Left forelimb (tissue), 1 donor: ENCODE measurements at places on chromosomes 4 and X.
A peak's percentile ranks its signal among the peaks of the same experiment; 100 is the strongest.

DNA sequence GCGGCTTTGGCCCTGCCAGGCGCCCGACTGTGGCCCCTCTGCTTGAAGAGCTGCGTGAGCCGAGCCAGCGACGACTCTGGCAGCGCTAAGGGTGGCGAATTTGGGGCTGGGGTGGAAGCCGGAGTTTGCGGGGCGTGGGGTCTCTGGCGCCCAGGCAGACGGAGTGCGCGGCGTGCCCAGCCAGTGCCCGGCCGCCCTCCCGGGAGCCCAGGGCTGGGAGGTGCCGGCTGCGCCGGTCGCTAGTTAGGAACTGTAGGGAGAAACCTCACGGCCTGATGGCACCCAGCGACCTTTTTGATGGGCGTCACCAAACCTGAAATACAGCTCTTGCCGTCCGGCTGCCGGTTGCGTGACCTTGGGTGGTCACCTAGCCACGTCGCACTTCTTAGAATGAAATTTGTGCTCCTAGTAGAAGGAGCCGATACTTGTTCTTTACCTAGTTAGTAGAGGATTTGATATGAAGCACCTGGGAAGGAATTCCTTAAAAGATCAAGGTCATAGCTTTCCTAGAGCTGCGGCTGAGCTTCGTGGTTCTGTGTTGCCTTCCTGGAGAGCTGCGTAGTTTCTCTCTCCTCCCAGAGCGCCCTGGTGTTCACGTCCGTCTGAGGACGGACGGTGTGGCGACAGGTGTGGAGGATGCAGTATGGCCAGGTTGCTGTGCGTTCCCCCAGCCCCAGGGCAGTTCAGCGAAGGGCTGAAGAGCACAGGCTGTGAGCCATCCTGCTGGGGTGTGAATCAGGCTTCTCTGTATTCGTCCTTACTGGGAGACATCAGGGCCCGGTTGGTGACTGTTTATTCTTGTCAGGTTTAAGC lies 680 bp downstream of the MAEA start:
- no peak for DNase-seq

- no peak for DNase-seq
Measured at GRCh38 chr4:80243274-80244018, 23.0 kb upstream of the FGF5 start.

GRCh38 chrX:40237731-40238178 lies 140.0 kb upstream of the BCOR start:
- DNase-seq, result no peak

DNA sequence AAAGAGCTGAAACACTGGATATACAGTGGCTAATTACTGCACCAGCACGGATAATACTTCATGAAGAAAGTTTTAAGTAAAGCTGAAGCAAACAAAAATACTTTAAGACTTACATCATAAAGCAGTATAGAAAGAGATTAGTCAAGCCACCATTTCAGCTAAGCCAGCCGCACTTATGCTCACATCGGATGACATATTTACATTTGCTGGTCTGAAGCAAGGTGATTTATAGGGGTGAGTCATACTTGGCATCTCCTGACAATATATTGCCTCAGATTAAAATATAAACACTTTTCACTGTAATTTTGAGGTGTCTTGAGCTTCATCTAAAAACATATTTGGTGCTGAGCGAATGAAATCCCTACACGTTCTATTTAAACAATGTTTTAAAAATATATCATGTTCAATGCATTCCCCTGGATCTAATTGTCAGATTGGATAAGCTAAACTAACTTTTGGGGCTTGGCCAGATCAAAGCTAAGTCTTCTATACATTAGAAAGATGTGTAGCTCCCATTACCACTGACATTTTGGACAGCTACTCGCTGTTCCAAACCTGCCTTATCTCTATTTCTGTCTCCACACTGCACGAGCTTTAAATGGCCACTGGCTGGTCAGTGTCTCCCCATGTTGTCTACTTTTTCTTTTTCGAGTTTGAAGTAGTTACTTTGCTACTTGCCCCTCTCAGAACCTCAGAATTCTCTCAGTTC lies 103.2 kb downstream of the VCX2 start:
- no peak for DNase-seq

- DNase-seq, result no peak
Measured at GRCh38 chr4:21304540-21304887, 604.3 kb downstream of the PACRGL start.

GRCh38 chr4:10032625-10033024 lies 11.3 kb upstream of the SLC2A9 start:
- no peak for DNase-seq

DNA sequence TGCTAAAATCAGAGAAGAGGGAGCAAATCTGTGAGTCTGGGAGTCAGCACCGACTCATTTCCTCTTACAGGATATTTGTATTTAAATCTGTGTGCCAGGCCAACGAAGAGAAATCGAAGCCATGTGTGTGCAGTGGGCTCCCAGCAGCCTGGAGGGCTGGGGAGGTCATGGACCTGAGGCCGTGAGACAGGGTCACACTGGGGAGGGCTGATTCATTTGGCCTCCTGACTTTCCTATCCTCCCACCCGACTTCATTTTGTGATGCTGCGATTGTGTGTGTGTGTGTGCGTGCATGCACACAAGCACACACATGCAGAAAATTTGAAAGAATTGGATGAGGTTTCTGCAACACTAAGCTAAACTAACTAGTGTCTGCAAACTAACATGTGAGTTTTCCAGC lies 48.7 kb upstream of the STX18 start:
- no peak for DNase-seq

DNA sequence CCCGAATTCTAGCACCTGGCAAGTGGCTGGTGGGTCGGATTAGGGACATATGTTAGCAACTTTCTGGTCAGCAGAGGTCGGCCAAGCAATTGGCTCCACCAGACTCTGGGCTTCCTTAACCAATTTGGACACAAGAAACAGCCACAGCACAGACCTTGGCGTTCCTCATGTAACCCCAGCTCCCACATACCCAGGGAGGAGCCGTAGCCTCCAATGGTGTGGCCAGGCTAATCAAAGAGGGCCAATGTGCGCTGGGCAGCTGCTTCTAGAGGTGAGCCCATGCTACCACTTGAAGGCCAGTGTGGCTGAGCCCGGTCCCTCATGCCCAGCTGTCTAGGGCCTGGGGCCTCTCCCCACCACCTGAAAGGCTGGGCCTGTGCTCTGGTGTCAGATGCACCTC lies 82.5 kb upstream of the MSX1 start:
- no peak for DNase-seq

DNA sequence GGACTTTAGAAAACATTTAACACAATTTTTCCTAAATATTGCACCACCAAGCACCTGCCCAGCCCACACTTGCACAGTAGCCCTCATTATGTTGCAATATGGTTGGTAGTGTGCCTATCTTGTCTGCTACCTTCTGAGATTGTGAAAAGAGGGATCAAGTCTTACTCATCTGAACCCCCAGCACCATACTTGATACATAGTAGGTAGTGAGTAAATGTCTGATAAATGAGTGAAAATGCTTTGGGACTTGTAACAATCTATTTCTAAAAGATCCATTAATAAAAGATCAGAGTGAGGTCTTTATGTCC lies 118.4 kb upstream of the MED14 start:
- DNase-seq, result no peak

DNA sequence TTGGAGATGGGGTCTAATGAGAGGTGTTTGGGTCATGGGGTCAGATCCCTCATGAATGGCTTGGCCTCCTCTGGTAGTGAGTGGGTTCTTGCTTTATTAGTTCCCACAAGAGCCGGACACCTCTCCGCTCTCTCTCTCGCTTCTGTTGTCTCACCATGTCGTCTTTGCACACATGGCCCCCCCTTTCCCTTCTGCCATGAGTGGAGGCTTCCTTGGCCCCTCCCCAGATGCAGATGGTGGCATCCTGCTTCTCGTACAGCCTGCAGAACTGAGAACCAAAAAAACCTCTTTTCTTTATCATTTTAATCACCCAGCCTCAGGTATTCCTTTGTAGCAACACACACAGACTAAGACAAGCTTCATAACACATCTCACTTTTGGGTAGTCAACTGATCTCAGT lies 49.6 kb upstream of the SPRY1 start:
- no peak for DNase-seq

DNA sequence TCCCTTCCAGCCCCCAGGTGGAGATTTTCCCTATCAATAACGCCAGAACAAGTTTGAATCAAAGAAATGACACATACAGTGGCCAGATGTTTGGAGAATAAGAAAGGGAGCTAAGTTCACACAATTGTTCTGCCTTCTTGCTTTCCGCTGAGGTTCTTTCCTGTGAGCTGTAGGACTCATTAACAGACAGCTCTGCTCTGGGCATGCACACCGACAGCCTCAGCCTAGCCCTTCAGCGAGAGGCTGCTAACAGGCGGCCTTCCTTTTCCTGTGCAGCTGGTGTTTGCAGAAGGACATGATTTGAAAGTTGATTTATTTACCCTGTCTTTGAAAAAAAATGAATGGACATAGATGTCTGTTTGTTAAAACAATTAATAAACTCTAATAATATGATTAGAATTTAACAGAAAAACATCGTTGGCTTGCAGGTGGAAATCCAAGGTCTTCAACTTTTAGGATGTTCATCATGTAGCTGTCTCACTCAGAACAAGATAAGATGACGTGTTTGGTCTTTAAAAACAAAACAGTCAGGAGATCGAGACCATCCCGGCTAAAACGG lies 183.3 kb downstream of the KDR start:
- DNase-seq, result no peak

- no peak for DNase-seq
Measured at GRCh38 chr4:31392923-31393322, 672.8 kb downstream of the PCDH7 start.

DNA sequence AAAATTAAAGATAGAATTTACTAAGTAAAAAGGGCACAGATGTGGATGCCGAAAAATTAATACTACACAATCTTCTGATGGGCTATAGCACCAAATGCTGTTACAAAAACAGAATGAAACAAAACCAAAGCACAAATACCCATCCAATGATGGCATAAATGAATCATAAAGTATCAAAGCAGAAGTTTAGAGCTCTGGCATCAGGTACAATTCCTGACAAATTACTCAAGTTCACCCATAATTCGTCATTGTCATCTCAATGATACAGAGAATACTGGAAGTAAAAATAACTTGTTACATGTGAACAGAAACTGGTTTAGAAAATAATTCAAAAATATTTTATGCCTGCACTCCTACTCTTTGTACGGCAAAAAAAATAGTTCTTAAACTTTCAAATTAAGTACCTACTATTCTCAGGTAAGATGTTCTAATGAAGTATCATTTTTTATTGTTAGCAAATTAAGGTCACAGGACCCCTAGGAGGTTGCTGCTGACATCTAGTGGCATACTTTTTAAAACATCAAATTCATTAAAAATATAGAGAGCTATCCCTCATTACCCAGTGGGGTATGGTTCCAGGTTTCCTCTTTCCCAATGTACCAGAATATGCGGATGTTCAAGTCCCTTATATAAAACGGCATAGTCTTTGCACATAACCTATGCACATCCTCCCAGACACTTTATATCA lies 126.1 kb downstream of the INPP4B start:
- DNase-seq, result no peak

DNA sequence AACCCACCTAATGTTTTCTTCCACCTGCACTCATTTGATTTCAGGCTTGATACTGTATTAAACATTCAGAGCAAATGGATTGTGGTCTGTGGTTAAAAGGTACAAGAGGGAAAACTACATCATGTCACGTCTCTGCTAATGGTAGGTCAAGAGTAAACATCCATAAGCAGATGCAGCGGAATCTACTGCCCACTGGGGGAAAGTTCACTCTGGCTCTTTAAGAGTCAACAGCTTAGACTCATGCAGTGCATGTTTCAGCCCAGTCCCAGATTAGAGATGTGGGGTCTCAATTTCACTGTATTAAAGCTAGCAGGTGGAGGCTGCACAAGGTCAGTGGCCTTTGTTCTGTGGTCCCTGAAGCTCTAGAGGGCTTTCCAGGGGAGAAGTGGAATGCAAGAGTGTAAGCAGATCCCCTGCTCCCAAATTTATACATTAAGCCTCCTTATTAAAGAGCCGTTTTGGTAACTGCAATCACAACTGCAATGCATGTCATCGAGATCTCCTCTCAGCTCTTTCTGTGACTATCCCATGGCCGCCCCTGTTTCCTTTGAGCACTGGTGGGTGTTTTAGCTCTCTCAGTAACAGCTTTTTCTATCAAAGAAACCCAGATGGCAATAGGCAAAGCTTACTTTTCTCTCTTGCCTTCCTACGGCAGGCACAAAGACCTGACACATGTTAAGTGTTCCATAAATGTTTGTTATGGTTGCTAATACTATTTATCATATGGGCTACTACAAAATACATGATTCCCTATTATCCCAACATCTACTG lies 53.4 kb downstream of the LDB2 start:
- DNase-seq, result no peak

DNA sequence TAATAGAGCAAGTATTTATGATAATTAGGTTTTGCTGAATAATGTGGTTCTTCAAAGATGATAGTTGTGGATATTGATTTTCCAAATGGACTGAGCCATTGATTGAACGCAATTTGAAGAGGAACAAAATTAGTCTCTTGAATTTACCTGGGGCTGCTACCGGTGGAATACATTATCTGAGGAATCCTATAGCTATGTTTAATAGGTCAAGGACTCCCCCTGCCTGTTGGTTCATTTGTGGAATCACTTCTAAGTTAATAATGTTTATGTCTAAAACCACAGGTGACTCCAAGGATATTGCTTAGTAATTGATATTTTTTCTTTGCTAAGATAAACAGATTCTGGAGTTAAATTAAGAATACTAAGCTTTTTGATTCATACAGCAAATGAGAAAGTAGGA lies 576.0 kb upstream of the PABPC4L start:
- DNase-seq, result no peak

DNA sequence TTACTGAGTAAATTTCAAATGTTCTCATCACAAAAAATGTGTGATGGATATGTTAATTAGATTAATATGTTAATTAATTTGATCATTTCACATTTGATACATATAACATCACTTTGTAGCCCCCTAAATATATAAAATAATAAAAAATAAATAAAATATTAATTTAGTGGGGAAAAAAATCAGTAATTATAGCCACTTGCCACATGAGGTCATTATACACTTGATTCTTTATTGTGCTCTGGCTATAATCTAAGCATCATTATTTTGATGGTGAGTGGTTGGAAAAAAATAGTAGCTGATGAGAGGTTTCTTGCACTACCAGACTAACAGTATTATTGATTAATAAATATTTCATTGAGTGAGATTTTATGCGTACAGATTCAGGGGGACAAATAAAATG lies 57.4 kb downstream of the DCK start:
- DNase-seq, result no peak

- no peak for DNase-seq
Measured at GRCh38 chr4:63663870-63664269, 745.4 kb downstream of the TECRL start.

- no peak for DNase-seq
Measured at GRCh38 chr4:26197018-26197779, 123.6 kb upstream of the RBPJ start.

DNA sequence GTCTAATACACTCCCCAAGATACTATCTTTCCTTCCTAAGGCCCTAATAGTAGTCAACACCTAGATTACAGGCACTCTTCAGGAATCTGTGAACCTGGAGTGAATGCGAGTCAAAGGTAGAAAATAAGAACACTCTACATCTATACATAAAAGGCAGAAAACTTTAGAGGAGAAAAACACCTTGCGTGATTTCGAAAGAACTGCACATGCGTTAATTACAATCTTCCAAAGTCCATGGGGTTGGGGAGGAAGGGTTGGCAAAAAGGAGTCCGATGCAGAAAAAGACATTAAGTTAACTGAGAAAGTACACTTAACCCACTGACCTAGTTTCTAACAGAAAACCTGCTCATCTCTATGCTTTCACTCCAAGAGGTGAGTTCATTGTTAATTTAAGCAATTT lies 27.3 kb downstream of the KLHL15 start:
- no peak for DNase-seq

GRCh38 chr4:61200187-61200915 lies at the start of gene ADGRL3:
Gene ADGRL3, plus strand, starts transcription at chr4:61200326.
- peak; percentile 90 for DNase-seq
